ENCODE measurements at places on chromosomes 2 and 18.
A peak's percentile ranks its signal among the peaks of the same experiment; 100 is the strongest.

- peak; percentile 18 for DNase-seq
Measured at GRCh38 chr2:181738074-181738473, 57.8 kb upstream of the NEUROD1 start.

GRCh38 chr2:220165401-220165800 lies 538.0 kb downstream of the SLC4A3 start:
- peak; percentile 36 for DNase-seq

- DNase-seq: no peak
Measured at GRCh38 chr2:23653326-23653725, 268.3 kb downstream of the KLHL29 start.

GRCh38 chr18:28115149-28115550 lies 61.8 kb downstream of the CDH2 start:
- no peak for DNase-seq

DNA sequence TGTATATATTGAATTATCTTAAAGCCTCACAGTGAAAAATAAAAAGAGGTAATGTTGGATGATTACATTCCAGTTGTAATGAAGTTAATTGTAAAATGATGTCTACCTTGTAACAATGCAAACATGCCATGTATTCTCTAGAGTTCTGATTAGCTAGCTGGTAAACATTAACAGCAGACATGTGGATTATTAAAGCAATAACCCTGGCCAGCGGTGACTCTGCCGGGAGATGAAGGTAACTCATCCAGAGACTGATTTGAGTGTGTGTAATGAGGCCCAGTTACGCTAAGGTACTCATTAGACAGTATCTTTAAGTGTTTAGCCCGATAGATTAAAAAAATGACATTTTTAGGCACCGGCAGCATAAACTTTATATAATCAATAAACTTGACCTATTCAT lies 79.6 kb upstream of the REV1 start:
- no peak for DNase-seq

GRCh38 chr2:164371916-164372315 lies 249.4 kb downstream of the GRB14 start:
- DNase-seq: no peak

DNA sequence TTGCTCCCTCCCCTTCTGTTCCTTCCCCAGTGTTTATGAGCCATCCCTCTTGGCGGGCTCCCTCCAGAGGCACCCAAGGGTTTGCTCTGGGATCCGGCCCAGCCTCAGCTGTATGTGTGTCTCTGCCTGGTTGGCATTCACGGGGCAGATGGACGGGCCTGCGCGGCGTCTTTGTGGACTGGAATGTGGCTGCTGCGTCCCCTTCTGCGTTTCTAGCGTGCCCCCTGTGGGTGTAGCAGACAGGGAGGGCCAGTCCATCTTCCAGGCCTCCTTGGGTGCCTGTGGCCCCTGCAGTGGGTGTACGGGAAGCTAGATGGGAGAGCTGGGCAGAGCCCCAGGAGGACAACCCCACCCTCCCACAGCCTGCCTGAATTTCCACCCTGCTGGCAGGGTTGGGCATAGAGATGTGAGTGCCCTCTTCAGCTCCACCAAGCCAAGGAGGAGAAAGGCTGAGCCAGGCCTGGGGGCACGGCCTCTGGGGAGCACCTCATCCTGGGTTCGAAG lies 15.7 kb downstream of the GPC1 start:
- no peak for DNase-seq
